ENCODE measurements at places on chromosomes 13 and 19.
A peak's percentile ranks its signal among the peaks of the same experiment; 100 is the strongest.

- peaks cover 24% of the 10 kb centered on the region for H3K36me3 ChIP-seq
- DNase-seq, result peak; percentile 100
- no peak overlapping the region for H3K27ac ChIP-seq
Observed at GRCh38 chr19:17576758-17577456, 21.5 kb downstream of the COLGALT1 start.

DNA sequence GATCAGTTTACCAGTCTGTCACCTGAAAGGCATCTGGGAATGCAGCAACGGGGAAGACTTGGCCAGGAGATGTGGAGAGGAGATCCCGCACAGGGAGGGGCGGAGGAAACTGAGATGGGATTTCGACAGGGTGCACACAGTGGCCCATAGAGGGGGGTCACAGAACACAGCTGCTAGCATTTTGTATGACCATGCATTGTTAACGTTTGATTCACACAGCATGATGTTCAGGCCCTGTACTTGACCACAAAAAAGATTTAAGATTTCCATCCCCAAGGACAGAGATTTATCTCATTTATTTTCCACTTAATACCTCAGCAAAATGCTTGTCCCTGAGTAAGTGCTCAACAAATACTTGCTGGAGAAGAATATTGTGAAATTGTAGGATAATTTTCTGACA, 63.2 kb downstream of the RAB20 start:
- peaks cover 79% of the 10 kb centered on the region for H3K36me3 ChIP-seq
- no peaks in the 10 kb centered on the region for H3K4me1 ChIP-seq
- DNase-seq, result no peak
- H3K4me3 ChIP-seq, result no peak overlapping the region
- no peaks in the 10 kb centered on the region for H3K27me3 ChIP-seq
- H3K27ac ChIP-seq, result no peak overlapping the region

DNA sequence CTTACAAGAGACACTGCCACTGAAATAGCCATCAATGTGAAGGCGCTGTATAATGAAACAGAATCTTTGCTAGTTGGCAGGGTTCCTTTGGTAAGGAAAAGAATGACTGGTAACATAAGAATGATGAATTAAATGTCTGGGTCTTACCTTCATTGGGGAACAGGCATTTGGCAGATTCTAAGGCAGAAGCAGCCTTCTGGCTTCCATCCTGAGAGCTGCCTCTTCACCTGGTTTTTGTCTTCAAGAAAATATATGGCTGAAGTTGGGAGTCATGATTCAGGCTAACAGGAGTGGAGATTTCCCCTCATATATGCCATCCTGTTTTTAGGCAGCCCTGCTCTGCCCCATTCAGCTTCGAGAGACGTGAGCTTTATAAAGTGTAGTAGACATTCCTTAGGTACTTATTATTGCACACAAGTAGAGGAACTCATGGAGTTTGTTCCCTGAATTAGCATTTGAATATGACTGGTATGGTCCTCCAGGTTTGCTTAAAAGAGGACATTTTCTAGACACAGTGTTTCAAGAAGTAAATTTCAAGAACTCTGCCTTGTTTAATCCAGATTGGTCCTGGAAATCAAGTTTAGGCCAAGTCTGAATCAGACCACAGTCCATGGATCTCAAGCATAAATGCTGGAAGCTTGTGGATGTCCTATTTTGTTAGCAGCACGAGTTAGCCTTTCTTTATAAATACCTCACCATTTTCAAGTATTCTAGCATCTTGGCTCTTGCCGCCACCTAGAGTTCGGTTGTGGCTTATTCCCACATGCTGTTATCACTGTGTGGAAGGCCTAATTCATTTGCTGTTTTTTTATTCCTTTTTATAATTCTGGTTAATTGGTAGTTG, 56.2 kb upstream of the AKAP11 start:
- H3K4me1 ChIP-seq, result peaks cover 7% of the 10 kb centered on the region
- H3K27me3 ChIP-seq, result no peaks in the 10 kb centered on the region
- H3K27ac ChIP-seq, result no peak overlapping the region
- H3K4me3 ChIP-seq, result no peak overlapping the region
- H3K36me3 ChIP-seq, result peaks cover 15% of the 10 kb centered on the region

GRCh38 chr13:25469169-25469525, 97.4 kb downstream of the ATP8A2 start:
- H3K27me3 ChIP-seq, result peaks cover 2% of the 10 kb centered on the region
- DNase-seq, result no peak
- peaks cover 4% of the 10 kb centered on the region for H3K4me1 ChIP-seq
- no peak overlapping the region for H3K27ac ChIP-seq

DNA sequence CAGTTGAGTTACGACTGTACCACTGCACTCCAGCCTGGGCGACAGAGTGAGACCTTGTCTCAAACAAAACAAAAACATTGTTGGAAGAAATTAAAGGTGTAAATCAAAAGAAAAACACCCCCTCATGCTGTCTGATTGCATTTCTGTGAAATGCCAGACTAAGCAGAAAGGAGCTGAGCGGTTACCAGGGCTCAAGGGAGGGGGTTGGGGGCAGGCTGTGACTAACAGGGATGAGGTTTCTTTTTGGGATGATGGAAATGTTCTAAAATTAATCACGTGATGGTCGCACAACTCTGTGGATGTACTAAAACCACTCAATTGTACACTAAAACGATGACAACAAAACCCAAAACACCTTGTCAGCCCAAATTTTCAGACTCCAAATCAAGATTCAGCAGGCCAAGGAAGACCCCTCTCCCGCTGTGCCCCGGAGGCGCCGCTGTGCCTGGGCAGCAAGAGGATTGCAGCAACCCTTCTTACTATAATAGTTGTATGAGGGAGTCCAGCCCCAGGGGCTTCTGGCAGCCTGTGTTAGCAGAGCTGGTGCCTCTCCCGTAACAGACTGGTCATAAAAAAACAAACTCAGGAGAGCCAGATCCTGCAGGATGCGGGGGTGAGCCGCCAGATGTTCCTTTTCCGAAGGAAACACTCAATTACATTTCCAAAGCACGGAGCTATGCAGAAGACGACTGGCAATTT, 20.9 kb downstream of the CAPS start:
- no peaks in the 10 kb centered on the region for H3K27me3 ChIP-seq
- no peaks in the 10 kb centered on the region for H3K4me1 ChIP-seq
- H3K27ac ChIP-seq, result no peak overlapping the region
- peaks cover 64% of the 10 kb centered on the region for H3K36me3 ChIP-seq
- DNase-seq, result no peak

- peak overlapping the region; percentile 12 for H3K4me3 ChIP-seq
- DNase-seq, result peak; percentile 86
Observed at GRCh38 chr19:44657211-44657921, 13.7 kb downstream of the PVR start.

All from H9 (cell line).